ENCODE measurements at places on chromosomes 2 and 18. TPM values are rescaled to one million over a fixed set of nuclear protein-coding genes. Genes with fewer than 3 reads are reported as not detected.

- DNase-seq: no peak
Measured at GRCh38 chr2:51084750-51085149, 52.8 kb upstream of the NRXN1 start.

The ITGAV gene
- total RNA-seq: 60.1 TPM

DNA sequence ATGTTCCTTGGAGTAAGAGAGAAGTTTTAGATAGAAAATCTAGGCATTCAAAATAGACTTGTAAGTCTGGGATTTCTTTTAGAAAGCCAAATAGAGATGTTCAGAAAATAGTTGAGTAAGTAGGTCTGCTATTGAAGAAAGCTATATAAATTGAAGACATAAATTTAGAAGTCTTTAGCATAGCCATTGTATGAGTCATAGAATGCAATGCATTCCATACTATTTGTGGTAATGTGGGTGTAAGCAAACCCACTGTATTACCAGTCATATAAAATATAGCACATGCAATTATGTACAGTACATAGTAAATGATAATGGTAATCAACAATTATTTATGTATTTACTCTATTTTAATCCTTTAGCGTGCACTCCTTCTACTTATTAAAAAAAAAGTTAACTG is 14.1 kb downstream of the MC4R start:
- DNase-seq: no peak

DNA sequence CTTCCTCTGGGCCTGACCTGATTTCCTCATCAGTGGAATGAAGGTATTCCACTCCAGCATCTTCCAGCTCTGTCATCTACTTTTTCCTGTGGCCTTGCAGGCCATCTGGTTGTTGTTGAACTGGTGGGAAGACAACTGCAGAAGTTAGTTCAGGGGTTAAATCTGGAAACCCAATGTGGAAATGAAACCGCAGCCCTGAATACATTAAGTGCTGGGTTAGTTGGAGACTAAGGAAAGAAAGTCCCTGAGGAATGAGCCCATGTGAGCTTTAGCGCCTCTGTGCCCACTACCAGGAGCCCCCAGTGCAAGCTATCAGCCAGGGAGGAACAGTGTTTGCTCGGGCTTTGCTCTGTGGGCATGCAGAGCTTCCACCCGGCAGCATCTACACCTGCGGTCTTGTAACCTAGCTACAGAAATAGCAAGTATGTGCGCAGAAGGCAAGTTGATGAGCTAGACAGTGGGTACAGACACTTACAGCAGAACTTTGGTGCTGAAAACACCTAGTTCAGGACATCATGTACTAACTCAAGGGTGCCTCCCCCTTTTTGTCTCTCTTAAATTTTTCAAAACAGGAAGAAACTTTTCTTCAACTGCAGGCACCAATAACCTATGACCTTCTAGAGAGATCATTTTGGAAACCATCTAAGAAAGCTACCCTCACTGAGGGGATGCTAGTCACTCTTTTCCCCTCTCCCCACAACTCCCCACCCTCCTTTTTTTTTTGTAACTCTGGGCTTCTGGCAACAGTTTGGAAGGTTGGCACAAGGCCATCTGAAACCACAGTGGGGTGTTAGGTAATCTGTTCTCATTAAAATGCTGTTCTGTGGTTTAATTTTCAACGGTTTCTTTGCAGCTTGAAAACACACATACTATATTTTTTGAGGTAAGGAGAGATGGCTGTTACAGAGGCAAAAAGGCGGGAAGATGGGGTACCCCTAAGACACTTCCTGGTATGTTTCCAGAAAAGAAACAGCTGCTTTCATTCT is 18.3 kb upstream of the CXCR4 start:
- DNase-seq: peak; percentile 20

DNA sequence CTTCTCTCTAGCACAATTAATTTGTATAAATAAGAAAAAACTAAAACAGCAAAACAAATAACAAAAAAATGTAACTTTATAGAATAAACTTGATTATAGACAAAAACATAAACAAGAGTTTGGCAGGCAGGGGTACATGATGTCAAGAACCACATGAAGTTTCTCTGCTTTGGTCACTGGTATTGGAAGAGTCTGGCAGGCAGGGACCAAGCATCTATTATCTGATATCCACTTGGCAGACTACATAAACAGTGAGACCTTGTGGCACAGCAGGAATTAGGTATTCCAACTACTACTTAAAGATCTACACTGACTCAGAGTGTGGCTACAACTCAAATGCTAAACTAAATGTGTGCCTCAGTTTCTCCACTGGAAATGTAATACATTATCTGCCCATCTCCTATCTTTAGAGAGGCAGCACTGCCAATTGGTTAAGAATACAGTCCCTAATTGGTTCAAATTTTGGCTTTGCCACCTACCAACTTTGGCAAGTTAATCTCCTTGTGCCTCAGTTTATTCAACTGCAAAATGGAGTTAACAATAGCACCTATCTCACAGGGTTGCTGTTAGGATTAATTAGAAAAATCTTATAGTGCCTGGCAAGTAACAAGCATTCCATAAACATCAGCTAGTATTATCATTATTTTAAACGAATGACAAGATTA is 2.7 kb downstream of the MAP4K3 start:
- no peak for DNase-seq

DNA sequence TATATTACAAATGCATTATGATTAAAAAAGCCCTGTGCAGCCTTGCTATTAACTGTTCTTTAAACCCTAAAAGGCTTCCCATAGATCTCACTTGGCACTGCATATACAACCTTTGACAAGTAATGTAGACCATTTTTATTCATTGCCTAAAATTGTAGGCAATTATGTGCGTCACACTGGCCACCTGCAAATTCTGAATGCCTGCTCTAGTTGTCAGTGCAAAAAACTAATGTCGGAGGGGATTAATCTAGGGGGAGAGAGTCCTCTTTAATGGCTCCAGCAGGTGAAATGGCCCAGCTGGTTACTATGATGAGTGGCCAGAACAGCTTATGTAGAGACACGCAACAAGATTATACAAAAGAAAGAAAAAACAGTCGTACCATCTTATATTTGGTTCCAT is 123.2 kb downstream of the OLA1 start:
- DNase-seq: no peak
